ENCODE measurements at places on chromosomes 4 and X.
A peak's percentile ranks its signal among the peaks of the same experiment; 100 is the strongest.

GRCh38 chr4:89906777-89907521 is 12.3 kb downstream of the MMRN1 start:
- DNase-seq: no peak

- DNase-seq: no peak
Observed at GRCh38 chrX:115226929-115227328, 7.0 kb downstream of the LRCH2 start.

- DNase-seq: no peak
Observed at GRCh38 chr4:144340931-144341330, 200.4 kb upstream of the GYPA start.

GRCh38 chrX:118904218-118904617 is 70.2 kb upstream of the LONRF3 start:
- DNase-seq: no peak

DNA sequence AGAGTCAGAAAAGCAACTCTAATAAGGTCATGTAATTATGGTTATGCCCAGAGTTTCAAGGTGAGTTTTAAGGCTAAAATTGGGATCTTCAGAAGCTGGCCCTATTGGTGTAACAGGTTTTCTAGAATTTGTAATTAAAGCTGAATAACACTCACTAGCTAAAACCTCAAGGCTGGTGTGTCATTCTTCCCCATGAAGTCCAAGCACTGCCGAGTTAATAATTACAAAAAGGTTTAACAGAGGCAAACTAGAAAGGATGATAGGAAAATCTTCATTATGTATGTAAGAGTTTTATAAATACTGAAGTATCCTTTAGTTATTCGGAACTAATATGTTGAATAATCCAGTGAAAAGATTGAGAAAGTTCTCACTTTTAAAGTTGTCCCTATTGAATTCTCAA is 34.3 kb downstream of the MXRA5 start:
- no peak for DNase-seq

- DNase-seq: peak; percentile 78
Observed at GRCh38 chrX:41665686-41666085, 23.1 kb upstream of the GPR34 start.

DNA sequence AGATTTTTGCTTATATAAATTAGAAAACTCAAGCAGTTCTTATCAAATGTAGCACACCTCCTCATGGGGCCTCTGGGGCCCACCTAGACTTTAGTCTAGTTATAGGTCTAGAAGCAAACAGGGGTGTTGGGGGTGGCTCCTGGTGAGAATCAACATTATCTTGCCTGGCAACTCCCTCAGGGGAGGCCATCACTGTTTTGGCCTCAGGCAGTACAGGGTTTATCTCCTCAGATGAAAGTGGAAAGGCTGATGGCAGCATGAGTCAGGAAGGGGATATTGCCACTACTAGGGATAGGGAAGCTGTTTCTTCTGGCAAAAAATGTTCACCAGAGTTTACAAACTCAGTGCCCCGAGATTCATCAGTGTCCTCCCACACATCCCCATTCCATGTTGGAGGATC is 232.4 kb upstream of the BMP3 start:
- no peak for DNase-seq

DNA sequence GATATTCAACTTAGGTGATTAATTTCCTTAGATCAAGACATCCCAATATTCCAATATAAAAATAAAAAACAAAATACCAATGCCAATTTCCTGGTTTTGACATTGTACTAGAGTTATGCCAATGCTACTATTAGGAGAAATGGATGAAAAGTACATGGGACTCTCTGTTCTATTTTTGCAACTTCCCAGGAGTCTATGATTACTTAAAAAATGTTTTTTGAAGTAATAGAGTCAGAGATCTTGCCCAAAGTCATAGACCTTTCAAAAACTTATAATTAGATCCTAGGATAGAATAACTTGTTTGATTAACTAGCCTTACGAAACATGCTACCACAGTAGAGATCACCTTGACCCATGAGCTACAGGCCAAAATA is 73.6 kb upstream of the MAOA start:
- no peak for DNase-seq

- DNase-seq: no peak
Observed at GRCh38 chrX:110250847-110251246, 67.0 kb downstream of the AMMECR1 start.

DNA sequence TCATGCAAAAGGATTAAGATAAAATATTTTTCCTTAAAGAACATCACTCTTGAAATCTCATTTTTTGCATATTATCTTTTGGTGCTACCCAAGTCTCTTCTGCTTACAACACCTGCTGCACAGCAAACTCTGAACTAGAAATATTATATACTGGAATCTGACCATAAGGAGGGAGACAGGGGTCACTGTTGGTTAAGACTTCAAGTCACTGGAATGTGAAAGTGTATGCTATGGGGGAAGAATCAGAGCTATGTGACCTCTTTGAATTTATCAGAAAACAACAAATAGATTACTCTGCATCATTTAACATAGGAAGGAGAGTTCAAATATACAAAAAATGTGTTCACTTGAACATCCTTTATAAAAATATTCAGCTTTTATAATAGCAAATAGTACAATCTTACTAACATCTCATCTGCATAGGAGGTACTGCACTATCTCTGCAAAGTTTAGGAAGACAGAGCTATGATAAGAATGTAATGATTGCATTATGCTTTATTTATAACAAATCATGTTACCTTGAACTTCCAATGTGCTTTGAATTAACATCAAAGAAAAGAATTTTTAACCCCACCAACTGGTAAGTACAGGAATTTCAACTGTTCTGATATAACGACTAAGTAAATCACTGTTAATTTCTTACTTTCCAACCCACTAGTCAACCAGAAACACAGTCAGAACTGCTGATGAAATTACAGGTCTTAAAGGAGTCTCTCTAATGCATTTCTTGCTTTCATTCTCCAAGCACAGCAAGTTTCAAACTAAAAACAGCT is 69.8 kb downstream of the ZNF827 start:
- DNase-seq: peak; percentile 25

- no peak for DNase-seq
Observed at GRCh38 chr4:531076-531475, 32.1 kb downstream of the PIGG start.

DNA sequence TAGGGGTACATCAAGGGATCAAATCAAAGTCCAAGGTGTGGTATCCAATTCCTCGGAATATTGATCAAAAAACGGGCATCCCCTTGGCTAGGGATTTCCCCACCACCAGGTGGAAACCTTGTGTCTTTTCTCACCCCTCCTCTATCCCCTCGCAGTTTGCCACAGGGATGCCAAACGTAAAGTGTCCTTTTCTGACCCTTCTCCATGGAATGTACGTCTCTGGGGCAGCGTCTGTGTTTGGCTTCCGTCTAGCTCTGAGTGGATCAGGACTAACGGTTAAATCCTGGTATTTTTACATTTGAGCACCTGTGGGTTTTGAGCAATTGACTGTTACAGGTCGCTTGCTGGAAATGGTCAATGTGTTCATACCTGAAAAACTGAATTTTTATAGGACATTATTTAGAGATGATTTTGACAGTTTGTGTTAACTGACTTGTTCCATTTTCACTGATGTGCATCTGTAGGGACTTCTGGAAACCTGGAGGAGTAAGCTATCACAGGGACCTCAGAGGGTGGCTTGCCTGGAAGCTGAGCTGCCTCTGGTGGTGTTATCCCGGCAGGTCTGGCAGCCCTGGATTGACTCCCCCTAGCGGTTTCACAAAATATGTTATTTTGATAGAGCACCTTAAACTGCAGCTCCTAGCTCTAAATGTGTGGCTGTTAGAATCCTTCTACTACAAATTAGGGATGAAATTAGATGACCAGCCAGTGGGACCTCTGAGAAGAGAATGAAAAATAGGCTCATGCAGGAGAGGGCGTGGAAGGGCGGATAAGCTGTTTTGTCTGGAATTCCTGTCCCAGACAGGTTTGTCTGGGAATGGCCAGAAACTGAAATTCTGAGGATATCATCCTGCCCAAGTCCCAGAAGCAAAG is 8.8 kb upstream of the MGST2 start:
- peak; percentile 67 for DNase-seq

DNA sequence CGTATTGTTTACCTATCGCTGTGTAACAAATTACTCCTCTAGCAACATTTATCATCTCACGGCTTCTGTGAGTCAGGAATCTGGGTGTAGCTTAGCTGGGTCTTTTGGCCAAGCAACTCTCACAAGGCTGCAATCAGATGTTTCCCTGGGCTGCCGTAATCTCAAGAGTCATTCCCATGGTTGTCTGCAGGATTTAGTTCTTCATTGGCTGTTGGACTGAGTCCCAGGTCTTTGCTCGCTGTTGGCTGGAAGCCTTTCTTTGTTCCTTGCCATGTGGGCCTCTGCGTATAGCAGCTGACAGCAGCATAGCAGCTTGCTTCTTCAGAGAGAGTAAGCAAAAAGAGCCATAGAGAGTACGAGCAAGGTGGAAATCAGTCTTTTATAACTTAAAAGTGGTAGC is 16.8 kb downstream of the POLR2B start:
- DNase-seq: no peak

GRCh38 chr4:118762155-118762554 is 73.8 kb downstream of the SEC24D start:
- no peak for DNase-seq
